ENCODE measurements at places on chromosomes 16 and 17. TPM values are rescaled to one million over a fixed set of nuclear protein-coding genes. Genes with fewer than 3 reads are reported as not detected.

Gene ARL5C
- not detected for total RNA-seq

Gene ADAD2
- not detected for total RNA-seq

Gene ALOX15B
- total RNA-seq = 0.52 TPM

DNA sequence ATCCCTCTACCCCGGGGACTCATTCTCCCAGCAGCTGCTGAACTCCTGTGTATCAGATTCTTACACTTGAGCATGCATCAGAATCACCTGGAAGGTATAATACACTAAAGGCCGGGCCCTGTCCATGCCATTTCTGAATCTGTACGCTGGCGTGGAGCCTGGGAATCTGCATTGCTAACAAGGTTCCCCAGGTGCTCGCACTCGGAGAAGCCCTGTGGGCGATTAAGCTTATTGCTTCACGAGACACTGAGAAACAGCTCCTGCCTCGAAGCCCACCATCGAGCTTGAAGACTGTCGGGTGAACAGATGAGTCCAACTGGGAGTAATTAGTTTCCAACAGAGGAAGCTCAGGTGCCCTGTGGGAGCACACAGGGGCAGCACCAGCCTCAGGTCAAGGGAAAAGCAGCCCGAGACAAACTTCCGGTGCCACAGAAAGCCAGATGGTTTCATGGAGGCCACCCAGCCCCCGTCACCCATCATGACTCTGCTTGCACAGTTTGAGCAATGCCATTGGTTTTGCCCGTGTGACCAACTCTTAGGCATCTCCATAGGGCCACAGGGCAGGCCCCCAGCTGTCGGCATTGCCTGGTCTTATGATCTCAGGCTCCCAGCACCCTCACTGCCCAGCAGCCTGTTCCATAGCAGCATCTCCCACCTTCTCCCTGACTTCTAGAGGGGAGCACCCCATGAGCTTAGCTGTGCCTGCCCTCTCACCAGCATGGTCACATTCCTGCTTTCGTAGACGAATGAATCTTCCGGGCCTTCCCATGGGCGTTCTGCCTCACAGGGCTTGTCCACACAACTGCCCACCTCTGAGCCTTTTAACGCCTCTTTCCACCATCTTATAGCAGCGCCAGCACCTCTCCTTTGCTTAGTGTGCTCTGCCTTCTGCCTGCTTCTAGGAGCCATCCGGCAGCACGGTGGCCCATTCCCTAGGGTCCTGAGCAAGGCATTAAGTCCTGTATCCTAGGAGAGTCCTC is 10.9 kb downstream of the CTRB2 start:
- H3K27me3 ChIP-seq = no peaks in the 10 kb centered on the region
- H3K4me3 ChIP-seq = no peak overlapping the region
- no peaks in the 10 kb centered on the region for H3K36me3 ChIP-seq
- H3K4me1 ChIP-seq = no peaks in the 10 kb centered on the region
- DNase-seq = no peak

DNA sequence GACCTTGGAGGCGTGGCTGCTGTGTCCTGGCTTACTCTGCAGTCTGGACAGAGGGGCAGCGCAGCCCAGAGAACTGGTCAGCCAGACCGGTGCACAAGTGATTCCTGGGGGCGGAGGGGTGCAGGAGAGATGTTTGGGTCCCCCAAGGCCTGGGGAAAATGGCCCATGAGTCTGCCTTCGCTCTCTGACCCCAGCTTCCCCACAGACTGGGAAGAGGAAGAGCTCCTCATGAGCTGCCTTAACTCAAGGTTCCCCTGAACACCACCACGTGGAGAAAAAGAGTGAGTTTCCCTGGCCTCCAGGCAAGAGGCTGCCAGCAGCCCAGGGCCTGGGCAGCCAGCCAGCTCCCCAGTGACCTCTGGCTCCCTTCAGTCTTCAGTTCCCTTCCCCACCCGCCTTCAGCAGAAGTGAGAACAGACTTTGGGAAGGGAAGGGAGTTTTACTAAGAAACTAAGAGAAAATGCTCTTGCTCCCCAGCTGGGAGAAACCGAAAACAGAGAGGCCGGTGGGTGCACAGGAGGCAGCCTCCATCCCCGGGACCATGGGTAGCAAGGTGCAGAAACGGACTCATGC is 2.0 kb upstream of the C17orf99 start:
- H3K36me3 ChIP-seq = no peaks in the 10 kb centered on the region
- no peaks in the 10 kb centered on the region for H3K27me3 ChIP-seq
- peak overlapping the region; percentile 88 for H3K27ac ChIP-seq
- peaks cover 42% of the 10 kb centered on the region for H3K4me1 ChIP-seq

DNA sequence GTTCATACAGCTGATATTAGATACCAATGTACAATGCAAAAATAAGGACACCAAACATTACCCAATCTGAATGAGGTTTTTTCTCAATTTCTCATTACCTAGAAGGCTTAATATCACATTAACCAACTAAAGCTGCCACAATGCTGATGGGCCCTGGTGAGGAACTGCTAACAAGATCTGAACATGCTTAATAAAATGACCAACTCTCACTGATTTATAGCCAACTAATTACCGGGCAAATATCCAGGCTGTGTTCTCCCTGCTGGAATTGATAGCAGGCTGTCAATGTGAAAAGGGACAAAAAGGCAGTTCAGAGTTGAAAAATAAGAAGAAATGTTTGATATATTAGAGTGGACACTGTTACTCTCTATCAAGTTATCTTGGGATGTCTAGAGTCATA is 124.6 kb downstream of the TOX3 start:
- no peaks in the 10 kb centered on the region for H3K36me3 ChIP-seq
- DNase-seq = no peak
- no peak overlapping the region for H3K4me3 ChIP-seq
- no peaks in the 10 kb centered on the region for H3K4me1 ChIP-seq
- no peak overlapping the region for H3K27ac ChIP-seq

GRCh38 chr17:66381701-66382362 is 79.4 kb downstream of the PRKCA start:
- no peak overlapping the region for H3K4me3 ChIP-seq
- H3K27ac ChIP-seq = no peak overlapping the region
- no peak for DNase-seq

DNA sequence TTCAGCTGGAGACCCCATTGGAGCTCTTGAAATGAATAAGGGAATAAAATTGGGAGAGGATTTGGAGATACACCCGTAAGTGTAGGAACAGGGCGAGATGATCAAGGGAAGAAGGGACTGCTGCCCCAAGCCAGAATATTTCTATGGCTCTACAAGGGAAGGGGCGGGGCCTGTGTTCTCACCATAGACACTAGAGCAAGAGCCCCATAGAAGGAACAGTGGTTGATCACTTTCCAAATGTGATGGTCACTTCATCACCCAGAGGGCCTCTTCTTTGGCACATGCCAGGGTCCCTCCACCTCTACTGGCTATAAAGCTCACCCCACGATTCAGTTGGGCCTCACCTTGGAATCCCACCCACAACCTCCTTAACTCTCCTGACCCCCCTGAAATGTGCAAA is 25.0 kb downstream of the GPRC5B start:
- DNase-seq = no peak
- no peaks in the 10 kb centered on the region for H3K36me3 ChIP-seq
- H3K27ac ChIP-seq = no peak overlapping the region
- H3K27me3 ChIP-seq = no peaks in the 10 kb centered on the region
- H3K4me1 ChIP-seq = no peaks in the 10 kb centered on the region

GRCh38 chr17:40608061-40608581 is 39.5 kb downstream of the SMARCE1 start:
- H3K27ac ChIP-seq = no peak overlapping the region
- H3K4me1 ChIP-seq = no peaks in the 10 kb centered on the region
- H3K36me3 ChIP-seq = no peaks in the 10 kb centered on the region
- no peaks in the 10 kb centered on the region for H3K27me3 ChIP-seq
- no peak for DNase-seq
- H3K4me3 ChIP-seq = no peak overlapping the region

Gene B3GNT9
- 4.9 TPM for total RNA-seq

Gene SPATA32
- not detected for total RNA-seq

Gene SLC43A2
- total RNA-seq = 29.3 TPM

Gene MT4
- total RNA-seq = not detected

Gene FOXN1
- total RNA-seq = not detected

Gene TEX19
- not detected for total RNA-seq

Gene MYH11
- 770 TPM for total RNA-seq

Gene MIEF2
- 15.3 TPM for total RNA-seq

- no peak overlapping the region for H3K4me3 ChIP-seq
- no peaks in the 10 kb centered on the region for H3K36me3 ChIP-seq
- H3K27ac ChIP-seq = no peak overlapping the region
Observed at GRCh38 chr17:28327031-28327607, 8.1 kb downstream of the TMEM97 start.

- no peak overlapping the region for H3K4me3 ChIP-seq
- H3K27me3 ChIP-seq = no peaks in the 10 kb centered on the region
- no peak overlapping the region for H3K27ac ChIP-seq
Observed at GRCh38 chr17:33469911-33470310, 176.8 kb upstream of the ASIC2 start.

Gene CCL5
- total RNA-seq = 4.4 TPM

- DNase-seq = no peak
- H3K36me3 ChIP-seq = no peaks in the 10 kb centered on the region
- no peaks in the 10 kb centered on the region for H3K4me1 ChIP-seq
- no peaks in the 10 kb centered on the region for H3K27me3 ChIP-seq
Observed at GRCh38 chr16:81371106-81371505, 56.3 kb downstream of the GAN start.

- no peaks in the 10 kb centered on the region for H3K4me1 ChIP-seq
- H3K27ac ChIP-seq = no peak overlapping the region
- H3K27me3 ChIP-seq = no peaks in the 10 kb centered on the region
- H3K36me3 ChIP-seq = no peaks in the 10 kb centered on the region
Observed at GRCh38 chr17:12613566-12613965, 52.1 kb upstream of the MYOCD start.

Gene IKZF3
- total RNA-seq = 1.8 TPM

DNA sequence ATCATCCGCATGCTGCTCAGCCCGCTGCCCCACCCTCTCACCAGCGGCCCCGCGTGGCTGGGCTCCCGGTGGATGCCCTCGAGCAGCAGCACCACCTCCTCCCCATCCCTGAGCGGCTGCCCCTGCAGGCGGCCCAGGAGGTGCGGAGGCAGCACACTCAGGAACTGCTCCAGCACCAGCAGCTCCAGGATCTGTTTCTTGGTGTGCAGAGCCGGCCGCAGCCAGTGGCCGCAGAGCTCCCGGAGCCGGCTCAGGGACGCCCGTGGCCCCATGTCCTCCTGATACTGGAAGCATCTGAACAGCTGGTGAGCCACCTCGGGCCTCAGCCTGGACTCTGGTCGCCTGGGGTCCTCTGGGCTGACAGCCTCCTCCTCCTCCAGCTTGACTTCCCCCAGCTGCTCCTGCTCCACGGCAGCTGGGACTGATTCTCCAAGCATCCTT is 6.6 kb downstream of the ZSCAN10 start:
- H3K4me3 ChIP-seq = no peak overlapping the region
- H3K27ac ChIP-seq = no peak overlapping the region
- H3K27me3 ChIP-seq = no peaks in the 10 kb centered on the region
- no peak for DNase-seq

Gene PLXDC1
- 4.4 TPM for total RNA-seq

GRCh38 chr16:70159355-70160348 is 13.9 kb upstream of the CLEC18C start:
- no peak overlapping the region for H3K27ac ChIP-seq
- no peak overlapping the region for H3K4me3 ChIP-seq
- H3K27me3 ChIP-seq = no peaks in the 10 kb centered on the region
- H3K4me1 ChIP-seq = peaks cover 6% of the 10 kb centered on the region
- peaks cover 30% of the 10 kb centered on the region for H3K36me3 ChIP-seq

Gene C1QTNF8
- not detected for total RNA-seq

- peak overlapping the region; percentile 64 for H3K27ac ChIP-seq
- H3K36me3 ChIP-seq = no peaks in the 10 kb centered on the region
- no peak overlapping the region for H3K4me3 ChIP-seq
- no peaks in the 10 kb centered on the region for H3K27me3 ChIP-seq
- DNase-seq = no peak
Observed at GRCh38 chr16:85447693-85448313, 165.3 kb upstream of the GSE1 start.

Gene ARHGDIG
- 1.8 TPM for total RNA-seq

Gene KRT40
- 0.32 TPM for total RNA-seq

GRCh38 chr17:57910462-57911420 is 44.5 kb downstream of the CUEDC1 start:
- no peaks in the 10 kb centered on the region for H3K36me3 ChIP-seq
- no peak overlapping the region for H3K27ac ChIP-seq
- no peak for DNase-seq
- H3K4me3 ChIP-seq = no peak overlapping the region
